ENCODE measurements at places on chromosomes 16 and 17.

DNA sequence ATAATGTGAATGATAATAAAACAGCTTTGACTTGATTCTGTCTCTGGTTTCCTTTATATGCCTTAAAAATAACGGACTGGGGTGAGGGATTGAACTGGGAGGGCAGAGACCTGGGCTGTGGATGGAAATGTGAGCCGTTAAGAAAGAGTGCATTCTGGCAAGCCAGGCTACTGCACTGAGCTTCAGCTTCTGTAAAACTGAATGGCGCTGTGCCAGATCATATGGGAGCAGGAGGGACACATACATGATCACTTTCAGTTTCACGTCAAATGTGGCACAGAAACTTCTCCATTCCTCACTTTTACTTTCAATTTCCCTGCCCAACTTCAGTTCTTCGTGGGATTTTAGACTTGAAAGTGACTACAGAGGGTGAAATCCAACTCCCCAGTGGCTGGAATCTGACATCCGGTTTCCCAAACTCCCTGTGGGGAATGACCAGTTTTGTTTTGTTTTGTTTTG lies 1.1 kb downstream of the MT2A start:
- DNase-seq, result peak; percentile 78

- no peak for DNase-seq
Measured at GRCh38 chr17:7582396-7583252, 1.0 kb upstream of the MPDU1 start.

DNA sequence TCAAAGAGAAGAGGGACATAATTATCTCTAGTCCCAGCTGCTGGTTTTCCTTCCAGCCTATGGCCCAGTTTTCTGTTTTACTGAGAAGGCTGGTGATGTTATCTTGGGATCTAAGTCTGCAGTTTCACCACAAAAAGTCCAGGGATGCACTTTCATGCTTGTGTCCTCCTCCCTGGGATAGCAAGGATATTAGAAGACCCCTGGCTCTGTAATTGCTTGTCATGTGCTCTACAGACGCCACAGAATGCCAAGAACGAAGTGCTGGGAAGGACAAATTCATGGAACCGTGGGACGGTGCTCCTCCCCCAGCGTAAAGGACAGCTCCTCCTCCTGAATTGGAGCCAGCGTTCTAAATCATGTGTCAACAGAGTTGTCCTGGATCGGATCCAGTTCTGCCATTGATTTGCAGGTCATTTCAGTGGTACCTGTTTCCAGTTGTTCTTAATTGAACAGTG lies 8.6 kb downstream of the MAPT start:
- no peak for DNase-seq

GRCh38 chr16:69741951-69742904 lies 12.5 kb downstream of the NOB1 start:
- DNase-seq, result no peak

DNA sequence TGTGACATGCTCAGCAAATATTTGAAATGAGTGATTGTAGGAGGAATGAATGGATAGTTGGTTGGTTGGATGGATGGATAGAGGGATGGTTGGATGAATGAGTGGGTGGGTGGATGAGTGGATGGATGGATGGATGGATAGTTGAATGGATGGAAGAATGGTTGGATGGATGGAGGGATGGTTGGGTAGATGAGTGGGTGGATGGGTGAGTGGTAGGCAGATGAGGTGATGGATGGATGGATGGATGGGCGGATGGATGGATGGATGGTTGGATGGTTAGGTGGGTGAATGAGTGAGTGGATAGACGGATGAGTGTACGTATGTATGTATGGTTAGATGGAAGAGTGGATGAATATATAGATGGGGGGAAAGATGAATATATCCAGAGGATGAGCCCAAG lies 137.7 kb downstream of the RBFOX1 start:
- no peak for DNase-seq

DNA sequence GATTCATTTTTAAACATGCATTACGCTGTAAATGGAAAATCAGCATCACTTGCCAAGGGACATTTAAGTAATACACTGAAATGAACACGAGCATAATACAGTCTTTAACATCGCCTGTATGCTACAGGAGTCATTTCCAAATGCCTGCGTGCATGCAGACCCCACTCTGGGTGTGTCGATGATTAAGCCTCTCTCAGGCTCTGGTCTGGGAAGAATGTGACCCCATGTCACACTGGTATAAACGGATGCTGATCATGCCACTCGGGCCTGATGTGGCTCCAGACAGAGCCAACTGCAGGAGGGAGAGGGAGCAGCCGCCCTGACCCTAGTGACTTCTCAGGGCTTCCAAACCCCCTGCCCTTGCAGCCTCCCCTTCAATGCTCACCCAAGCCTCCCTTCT lies 10.8 kb downstream of the EMP2 start:
- no peak for DNase-seq

DNA sequence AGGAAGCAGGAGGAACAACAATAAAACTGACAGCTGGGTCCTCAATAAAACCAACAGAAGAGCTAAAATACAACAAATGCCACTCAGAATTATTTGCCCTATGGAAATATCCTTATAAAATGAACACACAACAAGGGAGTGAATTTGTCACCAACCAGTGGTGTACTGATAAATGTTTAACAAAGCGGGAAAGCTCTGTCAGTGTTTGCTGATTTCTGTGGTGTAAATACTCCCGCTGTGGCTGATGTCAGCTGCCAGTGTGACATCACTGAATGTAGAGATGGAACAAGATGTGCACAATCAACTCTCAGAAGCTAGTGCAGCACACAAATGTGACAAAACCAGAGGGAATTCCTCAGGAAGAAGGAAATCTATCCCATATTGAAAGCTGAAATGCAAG lies 51.9 kb downstream of the CDYL2 start:
- DNase-seq, result no peak

GRCh38 chr17:78337244-78338109 lies 22.4 kb downstream of the SOCS3 start:
- no peak for DNase-seq

DNA sequence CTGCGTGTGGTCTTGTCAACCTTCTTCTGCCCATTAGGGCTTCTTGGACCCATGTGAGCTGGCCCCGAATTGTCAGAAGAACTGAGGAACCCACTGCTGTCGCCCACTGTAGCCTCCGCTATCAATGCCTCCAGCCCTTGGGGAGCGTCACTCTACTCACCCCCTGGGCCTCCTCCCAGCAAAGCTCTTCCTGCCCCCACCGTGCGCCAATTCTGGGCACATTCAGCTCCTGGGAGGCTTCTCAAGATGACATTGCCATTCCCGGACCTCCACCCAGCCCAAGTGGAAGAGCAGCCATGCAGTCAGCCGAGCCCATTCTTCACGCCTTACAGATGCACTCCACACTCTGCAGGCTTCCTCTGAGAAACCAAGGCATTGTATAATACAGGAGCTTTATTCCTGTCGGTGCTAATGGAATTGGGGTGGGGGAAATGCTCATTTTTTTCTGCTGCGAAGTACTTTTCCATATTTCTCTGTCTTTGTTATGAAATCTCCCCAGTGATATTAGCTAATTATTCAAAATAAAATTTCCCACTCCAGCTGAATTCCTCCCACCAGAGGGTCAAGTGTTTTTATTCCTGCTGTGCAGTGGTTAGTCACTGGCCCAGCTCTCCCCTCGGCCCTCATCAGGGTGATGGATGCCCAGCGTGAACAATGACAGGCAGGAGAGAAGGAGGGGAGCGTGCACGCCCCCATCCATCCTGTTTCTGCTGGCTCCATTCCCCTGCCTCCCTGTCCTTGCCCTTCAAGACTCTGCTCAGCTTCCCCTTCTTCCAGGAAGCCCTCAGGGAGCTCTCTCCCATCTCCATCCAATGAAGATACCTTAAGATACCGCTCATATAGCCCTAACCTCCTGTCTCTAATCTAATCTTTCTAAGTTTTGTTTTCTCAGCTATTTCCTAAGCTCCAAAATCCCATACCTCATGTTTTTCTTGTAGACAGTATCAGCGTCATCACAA lies 87.7 kb downstream of the C16orf95 start:
- DNase-seq, result no peak

GRCh38 chr16:86495756-86496261 lies 14.5 kb upstream of the FOXF1 start:
- DNase-seq, result no peak

DNA sequence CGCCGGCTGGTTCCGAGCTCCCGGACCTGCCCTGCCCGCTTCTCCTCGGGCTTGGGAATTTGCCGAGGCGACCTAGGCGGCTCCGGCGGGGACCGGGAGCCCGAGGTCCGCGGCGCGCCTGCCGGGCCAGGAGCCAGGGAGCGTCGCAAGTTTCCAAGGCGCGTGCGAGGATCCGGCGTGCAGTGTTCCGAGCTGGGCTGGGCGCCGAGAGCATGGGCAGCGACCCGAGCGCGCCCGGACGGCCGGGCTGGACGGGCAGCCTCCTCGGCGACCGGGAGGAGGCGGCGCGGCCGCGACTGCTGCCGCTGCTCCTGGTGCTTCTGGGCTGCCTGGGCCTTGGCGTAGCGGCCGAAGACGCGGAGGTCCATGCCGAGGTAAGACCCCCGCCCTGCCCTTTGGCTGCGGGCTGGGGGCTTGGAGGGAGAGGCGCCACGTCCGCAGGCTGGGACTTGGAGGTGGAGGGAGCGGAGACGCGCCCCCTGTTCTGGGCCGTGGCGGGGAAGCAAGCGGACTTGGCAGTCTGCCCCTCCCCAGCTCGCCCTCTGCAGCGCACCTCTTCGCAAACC lies 668 bp downstream of the MMP15 start:
- DNase-seq, result peak; percentile 42

- peak; percentile 44 for DNase-seq
Measured at GRCh38 chr17:67503184-67503583, 126.1 kb downstream of the PITPNC1 start.

DNA sequence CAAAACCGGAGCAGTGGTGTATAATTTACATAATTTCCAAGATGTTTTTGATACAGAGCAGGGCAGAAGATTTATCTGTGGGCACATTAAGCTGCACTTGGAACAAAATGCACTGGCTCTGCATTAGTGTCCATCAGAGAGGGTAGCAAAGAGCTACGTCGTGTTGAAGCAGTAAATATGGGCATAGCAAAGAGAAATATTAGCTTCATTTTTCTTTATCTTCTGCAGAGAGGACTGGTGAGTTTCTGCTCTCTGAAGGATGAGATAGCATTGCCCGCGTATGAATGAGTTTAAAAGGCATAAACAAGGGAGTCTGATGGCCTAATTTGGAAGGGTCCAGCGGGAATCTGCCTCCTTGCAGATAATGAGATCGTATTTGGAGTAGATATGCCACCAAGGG lies 227.8 kb upstream of the CDH11 start:
- no peak for DNase-seq

DNA sequence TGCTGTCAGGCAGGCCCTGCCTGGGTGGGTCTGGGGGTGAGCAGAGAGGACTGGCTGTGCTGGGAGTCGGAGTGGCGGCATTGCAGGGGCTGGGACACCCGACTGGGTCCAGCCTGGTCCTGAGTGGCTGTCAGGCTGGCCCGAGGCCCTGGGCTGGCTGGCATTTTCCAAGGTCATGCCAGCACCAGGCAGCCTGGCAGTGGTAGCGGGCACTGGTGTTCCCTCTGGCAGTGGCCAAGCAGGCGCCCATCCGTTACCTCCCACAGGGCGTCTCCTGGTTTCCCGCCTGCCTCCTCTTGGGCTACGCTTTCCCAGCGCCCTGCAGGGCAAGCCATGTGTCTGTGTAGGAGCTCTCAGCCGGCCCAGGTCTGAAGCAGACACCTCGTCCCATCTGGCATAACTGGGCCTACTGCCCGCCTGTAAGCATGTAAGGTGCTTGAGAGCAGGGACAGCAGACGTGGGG lies 5.7 kb upstream of the PKMYT1 start:
- no peak for DNase-seq

DNA sequence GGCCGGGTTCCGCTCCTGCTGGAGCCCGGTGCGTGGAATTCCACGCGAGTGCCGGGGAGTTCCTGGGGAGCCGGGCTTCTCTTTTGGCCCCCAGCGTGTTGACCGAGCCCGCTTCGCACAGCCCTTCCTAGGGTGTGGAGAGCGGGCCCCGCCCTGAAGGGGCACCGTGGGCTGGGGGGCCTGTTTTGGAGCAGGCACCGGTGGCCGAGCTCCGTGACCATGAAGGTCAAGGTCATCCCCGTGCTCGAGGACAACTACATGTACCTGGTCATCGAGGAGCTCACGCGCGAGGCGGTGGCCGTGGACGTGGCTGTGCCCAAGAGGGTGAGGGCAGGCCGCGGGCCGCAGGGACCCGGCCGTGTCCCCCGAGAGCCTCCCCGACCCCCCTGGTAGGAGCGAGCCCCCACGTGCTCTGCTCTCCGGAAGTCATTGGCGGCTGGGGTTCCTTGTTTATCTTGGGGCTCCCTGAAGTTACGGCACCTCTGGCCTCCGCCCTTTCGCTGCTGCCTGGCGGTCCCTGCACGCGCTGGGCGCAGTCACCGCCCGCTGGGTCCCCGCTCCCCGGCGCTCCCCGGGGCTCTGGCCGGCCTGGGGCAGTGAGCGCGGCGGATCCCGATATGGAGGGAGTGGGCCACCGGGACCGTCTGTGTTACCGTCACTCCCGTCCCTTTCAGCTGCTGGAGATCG lies 528 bp downstream of the HAGHL start:
- no peak for DNase-seq

DNA sequence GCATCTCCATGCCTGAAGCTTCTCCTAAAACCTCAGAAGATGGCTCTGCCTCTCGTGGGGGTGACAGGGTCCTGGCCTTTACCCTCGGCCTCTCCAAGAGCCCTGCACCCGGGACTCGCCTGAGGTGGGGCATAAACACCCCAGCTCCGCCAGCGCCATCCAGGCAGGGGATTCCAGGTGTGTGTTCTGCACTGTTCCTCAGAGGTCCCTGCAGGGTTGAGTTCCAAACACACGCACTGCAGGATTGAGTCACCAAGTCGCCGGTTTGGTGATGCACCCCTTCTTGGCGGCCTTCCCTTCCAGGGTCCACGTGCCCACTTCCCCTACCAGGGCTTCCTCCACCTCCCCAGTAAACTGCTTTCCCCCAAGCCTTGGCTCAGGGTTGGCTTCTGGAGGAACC lies 40.0 kb upstream of the RBFOX3 start:
- no peak for DNase-seq

- no peak for DNase-seq
Measured at GRCh38 chr16:47493381-47494337, 32.5 kb downstream of the PHKB start.

DNA sequence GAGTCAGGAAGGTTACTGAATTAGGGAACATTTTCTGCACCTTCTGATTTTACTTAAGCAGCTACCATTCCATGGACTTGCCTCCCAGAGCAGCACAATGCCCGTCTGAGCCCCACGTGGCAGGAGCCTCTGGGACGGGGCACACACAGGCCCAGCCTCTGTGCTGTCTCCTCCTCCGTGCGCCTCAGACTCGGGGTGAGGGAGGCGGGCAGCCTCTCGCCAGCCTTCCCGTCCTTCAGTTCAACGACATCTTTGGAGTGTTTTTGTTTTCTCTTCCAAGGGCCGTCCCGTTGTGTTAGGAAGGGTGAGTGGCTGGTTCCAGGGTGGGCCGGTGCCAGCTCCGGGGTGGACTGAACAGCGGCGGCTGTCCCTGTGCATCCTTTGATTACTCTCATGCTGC lies 31.8 kb downstream of the NDEL1 start:
- DNase-seq, result no peak

Data from SW480 (cell line).